ENCODE measurements at places on chromosomes 12 and 14. TPM values are rescaled to one million over a fixed set of nuclear protein-coding genes. Genes with fewer than 3 reads are reported as not detected.

- peaks cover 7% of the 10 kb centered on the region for H3K27me3 ChIP-seq
- no peak overlapping the region for H3K4me3 ChIP-seq
- no peaks in the 10 kb centered on the region for H3K36me3 ChIP-seq
- DNase-seq = no peak
These were observed 64.8 kb downstream of the DRAM1 start for GRCh38 chr12:101942250-101942605.

DNA sequence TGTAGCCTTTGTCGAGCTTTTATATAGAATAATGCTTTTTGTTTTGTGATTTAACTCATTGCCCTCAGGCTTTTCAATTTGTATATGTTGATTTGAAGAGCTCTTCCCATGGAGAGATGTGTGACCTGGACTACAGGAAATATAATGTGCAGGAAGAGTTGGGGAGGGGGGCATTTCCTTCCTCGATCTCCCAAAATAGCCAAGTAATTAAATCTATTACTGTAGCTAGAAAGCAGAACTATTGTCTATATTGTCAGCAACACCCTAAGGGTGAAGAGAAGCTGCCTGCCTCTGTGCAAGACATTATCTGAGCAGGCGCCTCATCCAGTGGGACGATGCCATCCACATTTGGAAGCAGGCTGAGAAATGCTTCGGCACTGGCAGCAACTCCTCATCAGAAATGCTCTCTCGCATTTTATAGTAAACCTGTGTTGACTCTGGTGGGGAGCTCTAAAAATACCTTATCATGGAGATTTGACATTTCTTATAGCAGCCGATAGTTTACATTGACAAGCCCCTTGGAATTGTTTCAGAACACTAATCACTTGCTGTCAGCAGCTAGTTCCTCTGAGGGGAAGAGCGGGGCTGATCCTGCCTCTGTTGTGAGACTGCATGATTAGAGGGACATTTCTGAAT, 392.5 kb upstream of the RGS6 start:
- H3K27ac ChIP-seq = no peak overlapping the region
- no peak for DNase-seq
- H3K27me3 ChIP-seq = no peaks in the 10 kb centered on the region
- no peaks in the 10 kb centered on the region for H3K36me3 ChIP-seq
- H3K4me1 ChIP-seq = peaks cover 15% of the 10 kb centered on the region

GRCh38 chr12:68342966-68343365, 10.8 kb upstream of the MDM1 start:
- no peak overlapping the region for H3K4me3 ChIP-seq
- H3K27ac ChIP-seq = no peak overlapping the region
- H3K27me3 ChIP-seq = peaks cover 16% of the 10 kb centered on the region
- H3K4me1 ChIP-seq = peaks cover 20% of the 10 kb centered on the region
- H3K36me3 ChIP-seq = no peaks in the 10 kb centered on the region

The TGFB3 gene
- 1.5 TPM for total RNA-seq

DNA sequence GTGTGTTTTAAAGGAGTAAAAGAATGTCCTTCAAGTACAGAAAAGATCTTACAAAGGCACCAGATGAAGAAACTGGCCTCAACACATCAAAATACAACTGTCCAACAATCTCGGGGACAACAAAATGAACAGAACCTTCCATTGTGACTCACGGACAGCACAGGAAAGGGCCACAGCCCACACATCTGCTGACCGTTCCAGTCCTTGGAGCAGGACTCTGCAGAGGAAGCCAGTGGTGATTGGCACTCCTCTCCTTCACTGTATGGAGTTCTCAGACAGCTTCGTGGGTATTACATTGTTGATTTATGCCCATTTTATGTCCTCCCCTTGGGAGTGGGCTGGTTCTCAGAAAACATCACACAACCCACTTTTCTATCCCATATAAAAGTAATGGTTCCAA, 32.5 kb upstream of the TC2N start:
- H3K4me3 ChIP-seq = no peak overlapping the region
- peaks cover 3% of the 10 kb centered on the region for H3K4me1 ChIP-seq
- no peak for DNase-seq
- no peak overlapping the region for H3K27ac ChIP-seq

GRCh38 chr14:66240105-66240504, 246.1 kb upstream of the CCDC196 start:
- DNase-seq = no peak
- H3K27me3 ChIP-seq = peaks cover 16% of the 10 kb centered on the region

GRCh38 chr12:104286516-104287482, 16.7 kb upstream of the EID3 start:
- peak overlapping the region; percentile 94 for H3K4me3 ChIP-seq
- H3K27me3 ChIP-seq = no peaks in the 10 kb centered on the region
- H3K36me3 ChIP-seq = peaks cover 16% of the 10 kb centered on the region
- peak overlapping the region; percentile 97 for H3K27ac ChIP-seq
- peak; percentile 95 for DNase-seq

The PSME2 gene
- total RNA-seq = 698 TPM

DNA sequence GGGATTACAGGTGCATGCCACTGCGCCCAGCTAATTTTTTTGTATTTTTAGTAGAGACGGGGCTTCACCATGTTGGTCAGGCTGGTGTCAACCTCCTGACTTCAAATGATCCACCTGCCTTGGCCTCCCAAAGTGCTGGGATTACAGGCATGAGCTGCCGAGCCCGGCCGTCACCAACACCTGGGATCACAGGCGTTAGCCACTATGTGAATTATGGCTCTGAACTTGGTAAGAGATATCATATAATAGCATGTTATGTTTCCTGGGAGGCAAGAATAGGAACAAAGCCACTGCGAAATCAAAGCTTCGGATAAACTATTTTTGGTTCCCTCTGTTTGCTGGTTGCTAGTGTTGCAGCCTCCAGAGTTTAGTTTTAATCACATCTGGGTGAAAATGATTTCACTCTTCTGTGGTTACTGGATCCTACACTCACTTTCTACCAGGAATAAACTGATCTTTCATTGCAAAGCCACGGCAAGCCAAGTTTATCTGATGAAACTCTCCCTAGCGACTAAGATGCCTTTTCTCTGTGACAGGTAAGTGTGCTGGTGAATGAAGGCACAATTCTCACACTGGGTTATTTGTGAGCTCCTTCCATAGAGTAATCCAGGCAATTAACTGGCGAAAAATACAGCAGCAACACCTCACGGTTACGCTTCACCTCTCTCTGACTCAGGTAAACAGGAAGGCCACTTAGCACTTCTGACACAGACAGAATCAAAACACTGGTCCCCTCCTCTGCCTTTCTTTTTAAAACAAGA, 16.7 kb downstream of the SNRNP35 start:
- no peak for DNase-seq
- peaks cover 19% of the 10 kb centered on the region for H3K4me1 ChIP-seq
- peak overlapping the region; percentile 83 for H3K27ac ChIP-seq
- H3K36me3 ChIP-seq = peaks cover 6% of the 10 kb centered on the region
- H3K4me3 ChIP-seq = no peak overlapping the region
- no peaks in the 10 kb centered on the region for H3K27me3 ChIP-seq

DNA sequence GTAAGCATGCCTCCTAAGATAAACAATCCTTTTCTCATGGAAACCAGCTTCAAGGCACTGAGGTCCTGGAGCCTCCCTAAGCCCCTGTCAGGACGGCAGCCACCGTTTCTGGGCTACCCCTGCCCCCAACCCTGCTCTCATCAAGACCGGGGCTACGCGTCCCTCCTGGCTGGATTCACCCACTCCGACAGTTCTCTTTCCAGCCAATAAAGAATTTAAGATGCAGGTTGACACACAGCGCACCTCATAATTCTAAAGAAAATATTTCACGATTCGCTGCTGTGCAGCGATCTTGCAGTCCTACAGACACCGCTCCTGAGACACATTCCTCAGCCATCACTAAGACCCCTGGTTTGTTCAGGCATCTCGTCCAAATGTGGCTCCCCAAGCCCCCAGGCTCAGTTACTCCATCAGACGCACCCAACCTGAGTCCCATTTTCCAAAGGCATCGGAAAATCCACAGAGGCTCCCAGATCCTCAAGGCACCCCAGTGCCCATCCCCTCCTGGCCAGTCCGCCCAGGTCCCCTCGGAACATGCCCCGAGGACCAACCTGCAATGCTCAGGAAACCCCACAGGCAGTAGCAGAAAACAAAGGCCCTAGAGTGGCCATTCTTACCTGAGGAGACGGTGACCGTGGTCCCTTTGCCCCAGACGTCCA, 336.3 kb downstream of the TMEM121 start:
- peaks cover 6% of the 10 kb centered on the region for H3K27me3 ChIP-seq
- H3K4me1 ChIP-seq = peaks cover 69% of the 10 kb centered on the region
- H3K4me3 ChIP-seq = peak overlapping the region; percentile 12
- no peak for DNase-seq
- H3K36me3 ChIP-seq = peaks cover 3% of the 10 kb centered on the region

DNA sequence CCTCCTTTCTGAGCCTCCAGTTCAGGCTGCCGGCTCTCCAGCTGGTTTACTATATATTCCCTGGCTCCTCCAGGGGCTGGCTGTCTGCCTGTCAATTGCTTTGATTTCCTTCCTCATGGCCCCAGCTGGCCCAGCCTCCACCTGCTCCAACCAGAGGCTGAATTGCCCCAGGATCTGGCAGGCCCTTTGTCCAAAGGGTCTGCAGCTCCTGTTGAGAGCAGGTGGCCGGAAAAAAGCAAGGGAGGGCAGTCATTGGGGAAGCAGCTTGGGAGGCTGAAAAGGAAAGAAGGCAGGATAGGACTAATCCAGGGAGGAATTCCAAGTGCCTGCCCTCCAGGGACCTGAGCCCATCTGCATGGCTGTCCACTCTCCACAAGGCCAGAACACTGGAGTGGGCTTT, 25.3 kb downstream of the PAH start:
- H3K36me3 ChIP-seq = no peaks in the 10 kb centered on the region
- no peak overlapping the region for H3K4me3 ChIP-seq
- no peak overlapping the region for H3K27ac ChIP-seq
- H3K4me1 ChIP-seq = no peaks in the 10 kb centered on the region
- DNase-seq = no peak

- H3K4me1 ChIP-seq = no peaks in the 10 kb centered on the region
- no peak for DNase-seq
- no peaks in the 10 kb centered on the region for H3K36me3 ChIP-seq
- H3K4me3 ChIP-seq = no peak overlapping the region
These were observed 644.9 kb upstream of the FOXG1 start for GRCh38 chr14:28121512-28122297.

DNA sequence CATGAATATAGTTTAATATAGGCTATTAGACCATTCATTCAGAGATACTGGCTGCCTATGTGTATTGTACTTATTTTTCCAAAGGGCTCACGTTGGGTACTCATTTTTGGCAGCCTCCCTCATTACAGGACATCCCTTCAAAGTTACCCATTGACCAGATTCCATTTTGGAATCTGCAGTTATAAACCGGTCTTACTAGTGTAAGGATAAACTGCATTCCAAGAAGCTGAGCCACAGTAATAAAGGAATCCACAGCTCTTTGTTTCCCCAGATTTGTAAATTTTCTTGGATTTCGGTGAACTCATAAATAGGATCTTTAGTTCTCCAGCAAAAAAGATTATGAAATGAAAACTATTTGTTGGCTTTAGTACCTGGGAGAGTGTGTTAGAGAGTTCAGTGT, 18.9 kb upstream of the CFL2 start:
- no peak overlapping the region for H3K4me3 ChIP-seq
- DNase-seq = no peak
- H3K27me3 ChIP-seq = peaks cover 7% of the 10 kb centered on the region
- H3K27ac ChIP-seq = no peak overlapping the region

DNA sequence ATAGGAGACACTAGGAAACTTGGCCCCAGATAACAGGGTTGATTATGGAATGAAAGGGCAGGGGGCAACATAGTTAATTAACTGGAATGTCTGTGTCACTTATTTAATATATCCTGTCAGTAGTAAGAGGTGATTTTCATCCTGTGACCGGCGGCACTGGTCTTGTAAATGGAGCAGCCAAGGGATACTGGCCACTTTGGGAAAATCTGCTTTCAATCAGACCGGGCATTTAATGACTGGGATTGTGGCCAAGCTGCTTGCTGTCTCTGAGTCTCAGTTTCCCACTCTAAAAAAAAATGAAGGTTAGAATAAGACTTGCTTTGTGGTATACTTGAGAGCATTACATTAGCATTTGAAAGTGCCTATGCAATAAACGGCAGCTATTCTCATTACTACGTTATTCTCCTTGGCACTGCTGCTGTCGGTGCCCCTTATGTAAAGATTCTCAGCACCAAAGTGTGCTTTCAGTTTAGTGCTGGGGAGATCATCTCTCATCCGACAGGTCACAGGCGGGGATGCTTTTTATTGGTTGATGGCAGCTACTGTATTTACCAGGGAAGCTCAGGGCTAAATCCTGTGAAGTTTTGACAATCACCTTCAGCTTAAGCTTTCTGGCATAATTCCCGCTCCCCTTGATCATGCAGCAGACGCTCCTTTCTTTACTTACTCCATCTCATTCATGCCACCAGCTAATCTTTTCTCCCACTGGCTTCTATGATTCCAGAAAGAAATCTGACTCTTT, 162.1 kb downstream of the ESRRB start:
- no peak for DNase-seq
- peaks cover 9% of the 10 kb centered on the region for H3K27me3 ChIP-seq
- H3K27ac ChIP-seq = no peak overlapping the region
- H3K4me1 ChIP-seq = no peaks in the 10 kb centered on the region

DNA sequence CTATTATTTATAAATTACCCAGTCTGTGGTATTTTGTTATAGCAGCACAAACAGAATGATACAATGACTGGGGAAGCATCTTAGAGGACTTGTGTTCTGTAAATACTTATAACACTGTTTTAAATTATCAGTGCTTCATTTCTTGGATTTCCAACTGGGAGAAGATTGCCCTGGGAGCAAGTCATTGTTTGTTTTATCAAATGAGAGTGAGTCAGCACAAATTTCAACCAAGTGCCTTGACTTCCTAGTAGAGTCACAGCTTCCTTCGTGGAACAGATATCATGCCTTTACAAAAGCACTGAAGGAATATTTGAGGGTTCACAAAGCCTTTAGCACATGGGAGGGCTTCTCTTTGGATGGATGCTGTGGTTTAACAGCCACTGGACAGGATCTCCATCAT, 234.1 kb downstream of the KTN1 start:
- peaks cover 13% of the 10 kb centered on the region for H3K27me3 ChIP-seq
- H3K36me3 ChIP-seq = peaks cover 22% of the 10 kb centered on the region
- no peak overlapping the region for H3K4me3 ChIP-seq
- no peak overlapping the region for H3K27ac ChIP-seq
- no peak for DNase-seq

- no peak overlapping the region for H3K27ac ChIP-seq
- H3K36me3 ChIP-seq = no peaks in the 10 kb centered on the region
- DNase-seq = no peak
- no peaks in the 10 kb centered on the region for H3K4me1 ChIP-seq
- no peak overlapping the region for H3K4me3 ChIP-seq
These were observed 29.3 kb upstream of the EIF5 start for GRCh38 chr14:103304706-103305105.

DNA sequence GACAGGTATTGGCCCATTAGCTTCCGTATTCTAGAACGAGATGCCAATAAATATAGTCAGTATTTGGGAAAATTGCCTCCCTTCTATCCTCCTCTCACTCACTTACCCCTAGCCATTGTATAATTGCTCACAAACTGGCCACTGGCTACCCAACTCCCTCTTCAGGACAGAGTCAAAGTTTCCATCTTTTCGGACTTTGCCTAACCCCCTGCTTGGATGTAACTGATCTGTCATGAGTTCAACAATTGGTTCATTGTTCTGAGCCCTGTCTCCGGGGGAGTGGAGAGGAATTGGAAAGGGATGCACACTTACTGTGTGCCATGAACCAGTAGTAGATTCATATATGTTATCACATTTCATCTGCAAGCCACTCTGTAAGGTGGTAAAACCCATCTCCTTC, 12.2 kb downstream of the MYRFL start:
- H3K4me3 ChIP-seq = no peak overlapping the region
- DNase-seq = no peak
- H3K27me3 ChIP-seq = peaks cover 10% of the 10 kb centered on the region

- H3K4me1 ChIP-seq = no peaks in the 10 kb centered on the region
- no peak overlapping the region for H3K27ac ChIP-seq
- H3K27me3 ChIP-seq = no peaks in the 10 kb centered on the region
- no peak overlapping the region for H3K4me3 ChIP-seq
These were observed 503.0 kb upstream of the LMO3 start for GRCh38 chr12:17108877-17109541.
